HepG2 (cell line): ENCODE measurements at places on chromosomes 2 and 18.

- DNase-seq = no peak
These were observed 100.2 kb downstream of the STPG4 start for GRCh38 chr2:47054868-47055267.

DNA sequence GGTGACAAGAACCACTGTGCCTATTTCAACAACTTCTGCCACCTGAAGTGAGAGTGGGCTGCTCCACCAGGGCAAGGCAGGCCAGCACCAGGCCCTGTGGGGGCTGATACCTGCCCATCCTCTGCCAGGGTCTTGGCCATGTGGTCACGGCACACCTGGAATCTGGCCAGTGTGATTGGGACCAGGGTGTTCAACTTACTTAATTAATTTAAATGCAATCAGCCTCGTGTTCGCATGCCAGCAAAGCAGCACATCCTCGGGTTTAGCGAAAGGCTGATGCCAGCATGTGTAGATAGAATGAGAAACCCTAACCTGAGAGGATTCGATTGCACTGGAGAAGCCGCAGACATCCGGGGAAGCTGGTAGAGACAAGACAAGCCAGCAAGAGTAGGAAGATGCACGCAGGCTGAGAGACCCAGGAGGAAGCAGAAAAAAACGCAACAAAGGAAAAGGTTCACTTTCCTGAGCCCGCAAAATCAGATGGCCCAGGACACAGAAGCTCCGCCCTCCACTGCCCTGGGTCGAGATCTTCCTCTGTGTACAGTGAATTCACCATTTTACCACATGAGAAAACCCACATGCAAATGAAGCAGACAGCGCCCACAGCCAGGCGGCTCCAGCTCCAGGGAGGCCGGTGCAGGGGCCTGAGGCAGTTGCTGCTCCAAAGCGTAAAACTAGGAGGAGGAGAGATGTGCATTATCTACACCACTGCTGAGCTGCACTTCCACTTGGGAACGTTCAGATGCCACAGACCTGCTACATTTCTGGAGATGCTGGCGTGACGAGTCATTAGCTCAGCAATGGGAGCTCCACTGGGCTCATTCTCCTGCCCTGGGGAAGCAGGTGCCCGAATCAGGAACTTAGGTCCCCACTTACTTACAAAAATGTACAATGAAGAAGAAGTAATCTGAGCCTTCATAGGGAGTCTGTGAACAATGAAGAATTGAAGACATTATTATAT lies 92.1 kb downstream of the TMEM18 start:
- DNase-seq = no peak

GRCh38 chr2:235734688-235735231 lies 240.9 kb downstream of the AGAP1 start:
- DNase-seq = no peak

DNA sequence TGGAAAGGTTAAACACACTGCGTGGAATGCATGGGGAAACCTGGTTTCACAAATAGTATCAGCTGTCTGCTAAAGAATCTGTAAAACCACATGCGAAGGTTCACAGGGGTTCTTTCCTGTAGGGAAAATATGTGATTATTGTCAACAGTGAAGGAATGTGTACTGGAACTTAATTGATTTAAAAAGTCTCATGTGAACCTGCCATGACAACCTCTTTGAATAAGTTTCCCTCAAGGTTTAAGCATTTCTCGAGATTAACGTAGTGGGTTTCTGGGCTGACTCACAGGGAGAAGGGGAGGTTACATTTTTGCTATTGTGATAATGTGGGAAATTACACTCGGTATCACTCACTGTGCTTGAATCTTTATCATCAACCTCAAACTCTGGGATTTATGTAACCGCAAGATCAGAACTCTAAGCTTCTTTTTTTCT lies 28.2 kb upstream of the IL1R1 start:
- peak; percentile 64 for DNase-seq

GRCh38 chr2:121140734-121141133 lies 144.3 kb downstream of the TFCP2L1 start:
- no peak for DNase-seq

- DNase-seq = no peak
These were observed 249.7 kb downstream of the GLI2 start for GRCh38 chr2:120985174-120985996.

DNA sequence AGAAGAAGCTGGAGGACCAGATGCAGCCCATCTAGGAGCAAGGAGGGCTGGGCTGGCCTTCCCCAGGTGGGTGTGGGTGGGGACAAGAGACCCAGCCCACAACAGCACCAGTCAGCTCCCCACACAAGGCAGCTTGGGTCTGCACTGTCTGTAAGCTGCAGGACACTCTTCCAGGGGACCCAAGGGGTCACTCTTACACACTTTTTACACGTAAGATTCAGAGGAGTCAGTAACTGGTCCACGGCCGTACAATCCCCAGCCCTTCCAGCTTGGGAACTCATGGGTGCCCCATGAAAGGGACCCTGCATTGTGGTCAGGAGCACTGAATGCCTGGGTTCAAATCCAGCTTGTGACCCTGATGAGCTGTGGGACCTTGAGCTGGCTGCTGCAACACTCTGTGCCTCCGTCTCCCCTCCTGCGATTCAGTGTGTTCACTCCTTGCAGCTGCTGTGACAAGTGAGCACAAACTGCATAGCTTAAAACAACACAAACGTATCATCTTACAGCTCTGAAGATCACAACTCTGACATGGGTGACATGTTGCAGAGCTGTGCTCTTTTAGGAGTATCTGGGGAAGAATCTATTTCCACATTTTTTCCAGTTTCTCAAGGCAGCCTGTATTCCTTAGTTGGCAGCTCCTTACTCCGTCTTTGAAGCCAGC lies 11.1 kb upstream of the SLC66A3 start:
- DNase-seq = no peak
